Naive B cell (primary cell): ENCODE measurements at places on chromosomes 16 and 17.

- H3K4me1 ChIP-seq = peaks cover 8% of the 10 kb centered on the region
- no peak within 1 kb of the TSS for H3K27ac ChIP-seq
- peaks cover 44% of the 10 kb centered on the region for H3K27me3 ChIP-seq
- H3K4me3 ChIP-seq = no peak within 1 kb of the TSS
These were observed at the start of gene SCNN1B for GRCh38 chr16:23302045-23302956. Gene SCNN1B (plus strand): TSS chr16:23302302. CDS start chr16:23348600, 46,298 bp downstream.

GRCh38 chr16:56700195-56700594 lies 17.9 kb downstream of the MT1X start:
- no peak for DNase-seq
- H3K27ac ChIP-seq = no peak overlapping the region
- H3K4me1 ChIP-seq = peaks cover 10% of the 10 kb centered on the region
- H3K27me3 ChIP-seq = no peaks in the 10 kb centered on the region

GRCh38 chr17:9356488-9356911 lies 219.1 kb downstream of the STX8 start:
- H3K27me3 ChIP-seq = no peaks in the 10 kb centered on the region
- H3K4me1 ChIP-seq = peaks cover 25% of the 10 kb centered on the region
- H3K36me3 ChIP-seq = peaks cover 2% of the 10 kb centered on the region
- H3K27ac ChIP-seq = no peak overlapping the region

DNA sequence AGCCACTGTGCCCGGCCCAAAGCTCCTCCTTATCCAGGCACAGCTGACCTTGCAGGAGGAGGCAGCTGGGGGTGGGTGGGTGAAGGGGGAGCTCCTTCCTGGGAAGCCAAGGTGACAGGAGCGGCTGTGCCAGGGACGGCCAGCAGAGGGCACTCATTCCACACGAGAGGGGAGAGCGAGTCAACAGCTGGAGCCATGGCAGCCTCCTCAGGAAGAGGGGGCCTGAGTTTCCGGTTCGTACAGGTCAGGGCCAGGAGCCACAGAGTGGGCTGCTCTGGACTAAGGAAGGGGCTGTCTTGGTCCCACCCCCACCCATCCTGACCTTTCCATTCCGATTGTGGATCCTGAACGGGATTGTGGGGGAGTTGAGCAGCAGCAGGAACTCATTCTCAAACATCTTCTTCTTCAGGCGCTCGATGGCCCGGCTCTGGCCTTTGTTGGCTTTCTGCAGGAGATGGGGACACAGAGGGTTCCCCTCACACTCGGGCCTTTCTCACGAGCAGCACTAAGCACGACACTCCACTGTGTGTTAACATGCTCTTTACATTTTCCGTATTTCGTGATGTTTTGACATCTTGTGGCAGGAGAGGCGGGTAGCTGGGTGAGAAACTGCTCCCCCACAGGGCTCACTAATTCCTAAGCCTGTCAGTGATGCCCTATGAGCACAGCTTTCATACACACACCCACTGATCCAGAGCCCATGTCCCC lies 61.6 kb downstream of the TIMM22 start:
- no peak overlapping the region for H3K27ac ChIP-seq
- H3K4me1 ChIP-seq = no peaks in the 10 kb centered on the region
- H3K36me3 ChIP-seq = peaks cover 23% of the 10 kb centered on the region
- no peaks in the 10 kb centered on the region for H3K27me3 ChIP-seq

DNA sequence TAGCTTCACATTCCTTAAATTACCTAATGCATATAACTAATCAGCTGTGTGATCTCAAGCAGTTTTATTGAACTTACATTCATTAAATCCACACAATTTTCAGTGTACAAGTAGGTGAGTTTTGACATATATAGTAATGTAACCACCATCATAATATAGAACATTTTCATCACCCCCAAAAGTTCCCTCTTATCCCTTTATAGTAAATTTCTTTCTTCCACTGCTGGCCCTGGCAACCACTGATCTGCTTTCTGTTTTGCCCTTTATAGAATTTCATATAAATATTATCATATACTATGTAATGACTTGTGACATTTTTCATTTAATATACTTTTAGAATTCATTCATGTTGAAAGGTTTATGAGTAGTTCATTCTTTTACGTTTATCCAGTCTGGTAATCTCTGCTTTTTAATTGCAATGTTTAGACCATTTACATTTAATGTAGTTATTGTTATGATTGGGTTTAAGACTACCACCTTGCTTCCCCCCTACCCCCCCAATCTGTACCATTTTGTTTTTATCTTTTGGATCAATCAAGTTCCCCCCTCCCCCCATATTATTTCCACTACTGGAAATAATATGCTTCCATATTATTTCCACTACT lies 125.3 kb upstream of the NACA2 start:
- H3K4me1 ChIP-seq = no peaks in the 10 kb centered on the region
- H3K4me3 ChIP-seq = no peak overlapping the region
- no peak overlapping the region for H3K27ac ChIP-seq
- no peak for DNase-seq
- H3K27me3 ChIP-seq = no peaks in the 10 kb centered on the region

DNA sequence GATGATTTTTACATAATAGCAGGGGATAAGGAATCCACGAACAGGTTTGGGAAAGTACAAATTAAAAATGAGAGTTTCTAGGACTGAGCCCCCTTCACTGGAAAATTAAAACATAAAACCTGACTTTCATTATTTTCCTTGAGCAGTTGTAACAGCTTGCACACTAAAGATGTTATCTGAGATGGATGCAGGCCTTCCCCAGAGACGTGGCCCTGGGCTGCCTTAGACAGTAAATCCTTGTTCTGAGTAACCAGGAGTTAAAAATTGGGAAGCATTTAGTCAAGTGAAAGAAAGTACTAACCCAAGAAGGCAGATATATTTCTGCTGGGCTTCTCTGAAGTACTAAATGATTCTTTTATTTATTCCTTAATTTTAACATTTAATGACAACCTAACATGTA lies 432.2 kb upstream of the KIF2B start:
- no peaks in the 10 kb centered on the region for H3K4me1 ChIP-seq
- no peak for DNase-seq
- H3K27ac ChIP-seq = no peak overlapping the region

DNA sequence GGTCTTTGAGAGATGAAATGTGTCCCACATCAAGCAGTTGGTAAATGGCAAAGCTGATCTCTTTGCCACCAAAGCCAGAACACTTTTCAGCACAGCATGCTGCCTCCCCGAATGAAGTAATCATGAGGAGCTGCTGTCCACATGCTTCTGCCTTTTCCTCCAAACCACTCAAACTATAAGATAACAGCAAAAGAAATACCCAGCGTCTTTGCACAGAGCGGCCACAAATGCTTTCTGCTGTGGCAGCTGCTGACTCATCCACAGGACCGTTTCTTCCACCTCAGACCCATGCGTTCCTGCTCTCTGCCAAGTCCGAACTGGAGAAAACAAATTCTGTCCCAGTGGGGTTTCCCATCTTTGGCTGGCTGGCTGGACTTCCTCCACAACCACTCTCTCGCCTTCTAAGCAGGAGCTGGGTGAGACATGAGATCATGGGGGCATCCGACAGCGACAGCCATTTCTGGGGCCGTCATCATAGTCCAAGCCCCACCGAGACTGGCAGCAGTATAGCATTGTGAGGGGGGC lies 27.1 kb downstream of the TBC1D3B start:
- H3K4me1 ChIP-seq = peaks cover 27% of the 10 kb centered on the region
- H3K27ac ChIP-seq = no peak overlapping the region
- H3K4me3 ChIP-seq = peak overlapping the region; percentile 0
- no peaks in the 10 kb centered on the region for H3K36me3 ChIP-seq

DNA sequence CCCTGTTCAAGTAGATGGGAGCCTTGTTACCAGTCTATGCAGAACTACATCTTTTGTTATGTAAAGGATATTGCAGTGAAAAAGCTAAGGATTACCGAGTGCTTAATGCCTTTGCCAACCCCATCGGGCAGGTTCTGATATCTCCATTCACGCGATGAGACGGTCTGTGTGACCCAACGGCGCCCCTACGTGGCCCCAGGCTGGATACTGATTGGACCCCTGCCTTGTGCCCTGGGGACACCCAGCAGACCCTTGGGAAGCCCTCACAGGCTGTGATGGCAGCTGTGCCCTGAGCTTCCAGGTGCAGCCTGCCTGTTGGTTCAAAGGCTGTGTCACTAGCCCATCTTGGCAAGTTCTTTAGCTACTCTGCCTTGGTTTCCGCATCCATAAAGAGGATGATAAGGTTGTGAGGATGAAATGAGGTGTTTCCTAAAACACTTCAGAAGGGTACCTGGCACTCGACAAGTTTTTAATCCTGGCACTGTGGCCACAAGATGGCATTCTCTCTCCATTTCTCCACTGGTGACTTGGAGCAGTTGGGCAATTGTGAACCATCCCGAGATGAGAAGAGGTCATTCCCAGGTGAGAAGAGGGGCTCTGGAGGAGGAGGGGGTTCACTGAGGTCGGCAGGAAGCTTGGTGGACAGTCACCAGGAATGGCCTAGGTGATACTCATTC lies 33.6 kb downstream of the HAPSTR1 start:
- peaks cover 61% of the 10 kb centered on the region for H3K4me1 ChIP-seq
- peak overlapping the region; percentile 93 for H3K27ac ChIP-seq
- H3K36me3 ChIP-seq = no peaks in the 10 kb centered on the region
- peak overlapping the region; percentile 37 for H3K4me3 ChIP-seq

GRCh38 chr17:15915961-15916360 lies 29.0 kb upstream of the ADORA2B start:
- no peak overlapping the region for H3K4me3 ChIP-seq
- no peak for DNase-seq
- peaks cover 7% of the 10 kb centered on the region for H3K27me3 ChIP-seq
- no peak overlapping the region for H3K27ac ChIP-seq
- H3K36me3 ChIP-seq = no peaks in the 10 kb centered on the region
- H3K4me1 ChIP-seq = no peaks in the 10 kb centered on the region

- H3K36me3 ChIP-seq = no peaks in the 10 kb centered on the region
- DNase-seq = no peak
- H3K4me3 ChIP-seq = no peak overlapping the region
These were observed 31.4 kb downstream of the MYO15A start for GRCh38 chr17:18139949-18140348.

DNA sequence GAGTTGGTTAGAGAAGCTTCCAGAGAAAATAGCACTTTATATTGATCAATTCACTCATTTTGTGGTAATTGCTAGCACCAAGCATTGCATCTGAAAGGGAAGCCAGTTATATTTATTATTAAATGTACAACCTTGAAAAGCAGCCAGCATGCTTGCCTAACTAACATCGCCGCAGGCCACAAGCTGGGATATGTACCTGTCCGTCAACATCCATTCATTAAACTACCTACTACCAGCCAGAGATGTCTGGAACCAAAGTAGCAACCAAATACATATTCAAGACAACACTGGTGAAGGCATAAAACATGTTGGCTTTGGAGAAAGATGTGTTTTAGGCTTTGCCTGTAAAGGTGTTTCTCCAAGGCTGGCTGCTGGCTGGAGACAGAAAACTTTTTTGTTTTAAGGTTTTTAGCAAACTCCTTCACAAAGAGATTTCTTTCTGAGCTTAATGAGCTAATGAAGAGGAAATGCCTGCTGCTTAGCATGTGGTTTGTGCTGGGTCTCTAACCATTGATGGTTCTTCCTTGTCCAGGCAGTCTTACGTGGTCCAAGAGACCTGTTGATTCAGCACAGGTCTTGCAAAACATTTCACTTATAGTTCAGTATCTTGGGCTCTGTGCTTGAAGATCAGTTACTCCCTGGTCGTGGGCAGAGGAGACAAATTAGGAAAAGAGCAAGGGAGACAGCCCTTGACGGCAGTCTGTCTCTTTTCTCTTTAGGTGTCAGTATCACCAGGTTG lies 3.1 kb downstream of the ITPRIPL2 start:
- DNase-seq = no peak
- peaks cover 25% of the 10 kb centered on the region for H3K4me1 ChIP-seq
- H3K27me3 ChIP-seq = peaks cover 30% of the 10 kb centered on the region
- no peak overlapping the region for H3K4me3 ChIP-seq

DNA sequence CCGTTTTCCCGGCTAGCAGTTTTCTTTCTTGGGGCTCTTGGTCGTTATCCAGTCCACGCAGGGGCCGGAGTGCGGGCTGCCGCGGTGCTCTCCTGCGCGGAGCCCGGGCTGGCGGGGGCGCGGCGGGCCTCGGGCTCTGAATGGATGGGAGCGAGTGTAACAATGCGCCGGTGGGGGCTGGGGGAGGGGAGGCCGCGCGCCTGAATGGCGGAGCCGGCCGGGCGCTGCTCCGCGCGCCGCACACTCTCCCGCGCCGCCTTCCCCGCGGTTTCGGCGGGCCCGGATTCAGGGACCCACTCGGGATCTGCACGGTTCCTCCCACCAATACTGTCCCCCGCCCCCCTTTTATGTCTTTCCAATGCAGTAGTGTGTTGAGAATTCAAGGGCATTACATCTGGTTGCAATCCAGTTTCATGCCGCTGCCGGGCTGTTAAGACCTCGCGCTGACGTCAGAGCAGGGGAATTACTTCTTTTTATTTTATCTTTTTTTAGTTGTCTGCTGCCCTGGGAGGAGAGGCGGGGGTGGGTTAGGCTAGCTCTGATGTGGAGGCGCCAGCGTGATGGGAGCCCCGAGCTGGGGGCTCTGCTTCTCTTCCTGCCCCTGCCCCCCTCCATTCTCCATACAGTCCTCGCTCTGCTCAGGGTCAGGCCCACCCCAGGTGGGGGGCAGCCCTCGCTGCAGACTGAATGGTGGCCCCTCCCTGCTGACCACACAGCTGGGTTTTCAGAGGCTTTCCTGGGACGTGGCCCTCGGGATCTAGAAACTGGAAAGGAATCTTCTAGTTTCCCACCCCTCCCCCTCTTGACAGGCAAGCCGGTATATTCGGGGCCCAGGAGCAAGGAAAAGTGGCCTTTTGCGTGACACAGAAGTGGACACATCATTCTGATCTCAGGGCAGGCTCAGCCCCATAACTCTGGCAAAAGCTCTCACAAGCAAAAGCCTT lies 1.8 kb downstream of the RAI1 start:
- DNase-seq = peak; percentile 63
- peaks cover 40% of the 10 kb centered on the region for H3K4me1 ChIP-seq
- H3K36me3 ChIP-seq = no peaks in the 10 kb centered on the region
- H3K4me3 ChIP-seq = peak overlapping the region; percentile 88
- H3K27ac ChIP-seq = peak overlapping the region; percentile 95

DNA sequence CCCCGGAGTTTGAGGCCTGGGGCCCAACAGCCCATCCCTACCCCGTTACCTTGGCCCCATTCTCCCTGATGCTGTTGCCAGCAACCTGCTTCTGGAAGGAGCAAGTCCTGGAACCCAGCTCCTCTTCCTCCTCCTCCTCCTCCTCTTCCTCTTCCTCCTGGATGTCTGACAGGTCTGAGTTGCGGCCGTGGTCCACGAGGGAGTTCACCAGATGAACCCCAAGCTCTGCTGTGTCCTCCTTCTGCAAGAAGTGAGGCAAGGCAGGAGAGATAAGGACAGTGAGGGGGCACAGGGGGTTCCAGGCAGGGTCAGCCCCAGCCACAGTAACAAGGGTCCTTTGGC lies 18.7 kb downstream of the TSPOAP1 start:
- H3K27me3 ChIP-seq = no peaks in the 10 kb centered on the region
- peaks cover 9% of the 10 kb centered on the region for H3K4me1 ChIP-seq
- H3K27ac ChIP-seq = no peak overlapping the region
- H3K36me3 ChIP-seq = no peaks in the 10 kb centered on the region
- DNase-seq = no peak

- no peak overlapping the region for H3K27ac ChIP-seq
- H3K27me3 ChIP-seq = no peaks in the 10 kb centered on the region
- H3K4me3 ChIP-seq = no peak overlapping the region
- H3K4me1 ChIP-seq = peaks cover 12% of the 10 kb centered on the region
These were observed 11.7 kb downstream of the GAA start for GRCh38 chr17:80113033-80113484.

- no peaks in the 10 kb centered on the region for H3K36me3 ChIP-seq
- no peak overlapping the region for H3K4me3 ChIP-seq
- no peak for DNase-seq
- H3K27me3 ChIP-seq = peaks cover 21% of the 10 kb centered on the region
These were observed 21.5 kb upstream of the NDRG4 start for GRCh38 chr16:58478427-58478826.
